Effector memory CD8-positive, alpha-beta T cell (primary cell): ENCODE measurements at places on chromosomes 1 and 21.

DNA sequence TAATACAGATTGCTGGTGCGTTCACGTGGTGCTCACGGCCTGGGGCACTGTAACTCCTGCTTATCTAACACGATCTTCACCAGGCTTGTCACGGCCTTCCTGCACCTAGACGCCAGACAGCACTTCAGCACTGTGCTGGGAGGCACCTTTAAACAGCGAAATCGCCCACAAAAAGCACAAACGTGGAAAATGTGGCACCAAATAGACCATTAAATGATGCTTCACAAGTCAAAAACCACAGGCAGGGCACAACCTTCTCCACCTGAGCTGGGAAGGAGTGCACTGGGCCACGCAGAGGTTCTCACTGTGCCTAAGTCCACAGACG lies 20.0 kb downstream of the IBA57 start:
- DNase-seq: peak; percentile 57

GRCh38 chr1:176696109-176696508 lies 233.1 kb downstream of the PAPPA2 start:
- no peak for DNase-seq

DNA sequence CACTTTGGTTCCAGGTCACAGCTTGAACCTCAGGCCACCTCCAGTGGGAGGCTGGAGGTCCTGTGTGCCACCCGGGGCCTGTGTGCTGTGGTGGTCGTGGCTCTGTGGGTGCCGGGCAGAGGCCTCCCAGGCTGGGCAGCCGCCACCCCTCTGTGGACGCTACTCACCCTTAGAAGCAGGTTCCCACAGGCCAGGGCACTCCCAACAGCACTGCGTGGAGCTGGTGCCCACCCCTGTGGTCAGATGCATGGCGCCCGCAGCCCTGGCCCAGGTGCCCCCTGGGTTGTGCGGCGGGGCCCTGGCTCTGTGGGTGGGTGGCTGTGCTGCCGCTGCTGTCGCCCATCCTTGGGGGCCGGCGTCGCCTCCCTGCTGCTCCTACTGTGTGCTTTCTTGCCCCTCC lies 39.7 kb downstream of the SKI start:
- DNase-seq: no peak

- DNase-seq: no peak
Observed at GRCh38 chr1:94383966-94384408, 34.2 kb upstream of the ABCD3 start.

- DNase-seq: no peak
Observed at GRCh38 chr1:117047271-117047670, 12.9 kb upstream of the TTF2 start.
